ENCODE measurements at places on chromosomes 7 and 10. TPM values are rescaled to one million over a fixed set of nuclear protein-coding genes. Genes with fewer than 3 reads are reported as not detected.

The DYDC2 gene
- not detected for total RNA-seq

- ATAC-seq, result no peak
Measured at GRCh38 chr7:27117887-27118491, 12.6 kb downstream of the HOXA4 start.

The ZP3 gene
- 4.7 TPM for total RNA-seq

DNA sequence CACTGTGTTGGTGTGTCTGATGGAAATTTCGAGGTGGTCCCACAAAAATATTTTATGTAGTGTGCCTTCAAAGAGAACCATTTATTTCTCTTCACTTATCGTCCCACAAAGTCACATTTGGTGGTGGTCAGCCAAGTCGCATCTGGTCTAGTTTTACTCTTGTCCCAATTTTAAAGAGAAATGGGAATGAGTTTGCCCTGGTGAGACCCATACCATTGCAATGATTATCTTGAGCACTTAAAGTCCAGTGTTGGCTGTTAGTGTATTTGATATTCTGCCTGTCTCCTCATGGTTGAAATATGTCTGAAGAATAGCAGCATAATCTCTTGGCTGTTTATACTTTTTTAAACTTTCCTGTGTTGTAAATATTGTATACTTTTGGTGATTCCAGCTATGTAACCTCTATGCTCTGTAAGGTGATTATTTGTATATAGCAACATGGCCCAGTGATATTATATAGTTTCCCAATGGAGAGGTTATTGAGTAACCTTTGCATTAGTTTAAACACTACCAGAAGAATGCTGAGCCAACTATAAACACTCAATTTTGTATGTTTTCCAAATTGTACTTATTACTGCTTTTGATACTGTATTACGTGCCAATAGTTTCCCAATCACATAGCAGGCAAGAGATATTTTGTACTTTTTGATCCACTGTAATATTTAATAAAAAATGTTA, 172.2 kb downstream of the RTKN2 start:
- no peak for ATAC-seq

The GSTO2 gene
- total RNA-seq, result 0.27 TPM

- peak; percentile 42 for ATAC-seq
Measured at GRCh38 chr10:114403541-114404161, 651 bp downstream of the AFAP1L2 start.

GRCh38 chr7:31991846-31992245, 78.4 kb downstream of the PDE1C start:
- ATAC-seq, result no peak

- ATAC-seq, result no peak
Measured at GRCh38 chr10:114933588-114933987, 4.4 kb upstream of the TRUB1 start.

The DIP2C gene
- total RNA-seq, result 73.8 TPM

The OPALIN gene
- not detected for total RNA-seq

The SPAG6 gene
- total RNA-seq, result not detected

The LHFPL3 gene
- total RNA-seq, result not detected

DNA sequence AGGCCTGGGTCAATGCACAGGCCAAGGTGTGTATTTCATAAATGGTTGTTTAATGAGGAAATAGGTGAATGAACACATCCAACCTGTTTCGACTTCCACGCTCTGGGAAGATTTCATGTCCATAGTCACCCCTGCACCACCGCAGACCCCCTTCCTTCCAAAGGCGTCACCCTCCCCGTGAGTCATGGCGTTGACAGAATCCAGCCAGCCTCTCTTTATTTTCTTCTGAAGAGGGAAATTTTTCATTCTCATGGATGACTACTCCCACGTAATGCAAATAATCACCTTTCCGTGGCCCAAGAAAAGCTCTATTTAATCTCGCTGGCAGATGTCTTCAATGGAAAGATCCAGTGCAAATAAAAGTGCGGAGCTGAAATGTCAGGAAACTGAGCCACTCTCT, 75.3 kb upstream of the FOXK1 start:
- no peak for ATAC-seq

The TUBB8 gene
- not detected for total RNA-seq

The PRLHR gene
- total RNA-seq, result 0.13 TPM

The CCDC126 gene
- total RNA-seq, result 14.3 TPM

GRCh38 chr10:111522551-111522950, 445.7 kb downstream of the ADRA2A start:
- ATAC-seq, result no peak

- no peak for ATAC-seq
Measured at GRCh38 chr10:99671386-99671785, 12.1 kb downstream of the ENTPD7 start.

DNA sequence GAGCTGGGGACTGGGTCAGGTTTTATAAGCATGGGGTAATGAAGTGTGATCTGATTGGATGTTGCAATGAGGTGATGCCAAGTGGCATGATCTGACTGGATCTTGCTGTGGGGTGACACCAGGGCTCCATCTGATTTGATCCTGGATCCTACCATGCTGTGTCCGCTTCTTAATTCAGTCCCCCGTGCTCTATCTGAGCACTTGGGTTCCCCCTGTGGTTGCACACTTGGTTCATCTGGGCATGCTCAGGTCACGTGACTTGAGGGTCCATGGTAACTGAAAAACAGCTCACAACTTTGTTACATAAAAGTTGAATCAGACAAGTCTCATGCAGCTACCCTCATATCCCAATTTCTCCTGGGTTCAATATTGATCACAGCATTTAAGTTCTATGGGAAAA, 448.6 kb upstream of the NRP1 start:
- no peak for ATAC-seq

GRCh38 chr10:70475661-70476060, 2.9 kb upstream of the PALD1 start:
- no peak for ATAC-seq

The FFAR4 gene
- not detected for total RNA-seq

DNA sequence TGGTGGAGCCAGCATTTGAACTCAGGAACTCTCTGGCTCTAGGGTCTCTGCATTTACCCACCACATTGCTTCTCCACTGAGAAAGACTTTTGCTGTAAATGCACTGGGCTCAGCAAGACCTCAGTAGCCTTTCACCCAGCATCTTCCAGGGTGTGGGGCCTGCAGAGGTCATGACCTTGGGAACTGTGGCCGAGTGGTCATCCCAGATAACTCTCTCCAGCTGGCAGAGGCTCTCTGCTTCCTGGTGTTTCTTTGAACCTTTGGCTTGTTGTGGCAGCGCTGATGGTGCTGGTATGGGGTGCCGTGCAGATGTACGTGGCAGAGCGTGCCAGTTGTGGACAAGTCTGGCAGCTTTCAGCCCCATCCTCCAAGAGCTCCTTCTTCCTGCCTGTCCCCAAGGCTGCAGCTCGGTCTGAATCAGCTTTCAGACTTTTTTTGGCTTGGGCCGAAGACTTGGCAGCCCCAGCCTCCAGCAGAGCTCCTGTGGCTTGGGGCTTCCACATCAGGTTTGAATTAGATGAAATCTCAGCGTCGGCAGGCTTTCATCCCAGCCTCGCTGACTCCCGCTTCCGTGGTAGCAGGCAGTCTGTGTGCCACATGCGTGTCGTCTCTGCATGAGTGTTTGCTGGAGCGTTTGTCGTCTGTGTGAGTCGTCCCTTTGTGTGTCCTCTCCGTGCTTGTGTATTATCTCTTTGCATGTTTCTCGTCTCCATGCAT, 21.5 kb downstream of the ADAMTS14 start:
- peak; percentile 44 for ATAC-seq

GRCh38 chr7:136064081-136064480, 86.9 kb upstream of the MTPN start:
- ATAC-seq, result no peak

DNA sequence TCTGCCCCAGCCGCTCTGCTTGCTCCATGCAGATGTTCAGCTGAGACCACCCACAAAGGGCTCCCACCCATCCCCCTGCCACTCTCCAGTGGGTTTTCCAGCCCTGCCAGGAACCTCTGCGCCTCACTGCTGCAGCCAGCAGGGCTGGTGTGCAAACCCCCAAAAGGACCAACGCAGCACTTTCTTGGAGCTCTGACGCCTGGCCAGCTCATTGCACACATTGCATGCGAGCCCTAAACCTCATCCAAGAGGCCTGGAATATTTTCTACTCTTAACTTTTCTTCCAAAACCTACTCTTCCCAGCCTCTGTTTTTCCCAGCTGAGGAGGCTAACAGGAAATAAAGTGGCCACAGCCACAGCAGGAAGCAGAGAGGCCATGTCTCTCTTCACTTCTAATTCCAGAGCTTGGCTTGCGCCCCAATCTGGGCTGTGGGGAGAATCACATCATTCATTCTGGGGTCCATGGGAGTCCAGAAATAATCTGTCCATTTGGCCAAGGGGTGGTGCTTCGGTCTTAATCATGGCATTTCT, 4.6 kb upstream of the FAM170B start:
- peak; percentile 66 for ATAC-seq

The WAPL gene
- total RNA-seq, result 35.9 TPM

- no peak for ATAC-seq
Measured at GRCh38 chr10:103114876-103115275, 78.2 kb downstream of the NT5C2 start.

GRCh38 chr7:16739863-16740622, 13.5 kb upstream of the TSPAN13 start:
- peak; percentile 65 for ATAC-seq

- no peak for ATAC-seq
Measured at GRCh38 chr10:5387169-5387568, 17.5 kb downstream of the TUBAL3 start.

The SERPINE1 gene
- total RNA-seq, result 11.0 TPM

DNA sequence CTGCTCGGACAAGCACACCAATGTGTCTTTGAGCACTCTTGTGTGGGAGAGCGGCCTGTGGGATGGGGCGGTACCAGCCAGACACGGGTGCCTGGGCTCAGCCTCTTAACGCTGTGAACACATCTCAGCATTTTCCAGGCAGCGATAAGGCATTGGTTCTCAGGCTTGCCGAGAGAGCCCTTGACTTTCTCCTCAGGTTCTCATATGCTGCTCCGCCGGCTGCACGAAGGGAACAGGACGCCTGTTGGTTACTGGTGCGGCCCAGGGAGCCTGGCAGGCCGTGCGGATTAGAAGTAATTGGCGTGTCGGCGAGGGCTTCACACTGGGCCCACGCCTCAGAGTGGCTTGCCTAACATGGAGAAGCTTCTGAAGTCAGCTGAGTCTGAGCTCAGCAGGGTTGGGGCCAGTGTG, 456.7 kb upstream of the FOXK1 start:
- ATAC-seq, result no peak

The ADCY1 gene
- total RNA-seq, result 0.49 TPM

DNA sequence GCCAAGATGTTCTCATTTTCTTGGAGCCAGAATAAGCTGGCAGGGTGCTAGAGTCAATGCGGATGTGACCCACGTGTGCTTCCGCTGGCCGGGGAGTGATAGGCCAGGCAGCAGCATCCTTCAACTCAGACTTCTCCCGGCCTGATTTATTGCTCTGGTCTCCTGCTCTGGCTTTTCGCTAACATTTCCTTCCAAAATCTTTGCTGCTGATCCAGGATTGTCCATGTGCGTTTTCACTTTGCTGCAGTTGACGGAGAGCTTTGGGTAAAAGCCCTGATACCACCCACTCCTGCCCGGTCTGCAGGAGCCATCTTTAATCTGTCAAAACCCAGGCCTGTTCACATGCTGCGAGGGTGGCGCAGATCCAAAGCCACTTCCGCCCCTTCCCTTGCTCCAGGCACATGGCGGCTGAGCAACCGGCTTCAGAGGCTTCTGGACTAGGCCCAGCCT, 106.8 kb downstream of the CYP26A1 start:
- no peak for ATAC-seq

GRCh38 chr7:37045681-37046179, 321.4 kb upstream of the AOAH start:
- no peak for ATAC-seq
